Cortex of kidney (tissue), 1 donor: ENCODE measurements at places on chromosomes 3 and 15.

DNA sequence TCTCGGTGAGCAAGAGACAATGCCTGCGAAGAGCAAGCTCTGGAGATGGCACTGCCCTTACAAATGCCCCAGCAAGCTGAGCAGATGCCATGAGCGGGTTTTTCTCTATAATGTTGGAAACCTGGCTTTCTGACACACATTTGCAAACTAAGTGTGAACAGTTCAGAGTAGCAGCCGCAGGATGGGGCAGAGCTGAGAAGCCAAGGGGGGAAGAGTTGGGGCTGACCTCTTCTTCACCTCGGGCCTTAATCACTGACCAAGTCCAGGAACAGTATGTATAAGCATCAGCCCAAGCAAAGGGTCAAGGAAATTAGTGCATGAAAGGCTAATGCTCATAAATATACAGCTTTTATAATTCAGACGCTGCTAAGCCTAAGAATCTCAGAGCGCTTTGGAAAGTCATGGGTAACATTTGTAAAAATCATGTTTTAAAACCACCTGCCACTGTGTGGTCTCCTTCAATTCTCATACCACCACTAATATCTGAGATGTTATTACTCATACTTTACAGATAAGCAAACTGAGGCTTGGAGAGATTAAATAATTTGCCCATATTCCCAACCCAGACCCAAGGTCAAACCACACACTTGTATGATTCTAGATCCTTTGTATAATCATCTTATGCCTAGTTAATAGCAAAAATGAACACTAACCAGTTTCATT is 603.4 kb downstream of the FOXP1 start:
- no peak for DNase-seq

GRCh38 chr3:9808345-9809037 is 1.6 kb upstream of the TTLL3 start:
- DNase-seq, result no peak

GRCh38 chr3:58868097-58868779 is 181.6 kb downstream of the CFAP20DC start:
- no peak for DNase-seq

- no peak for DNase-seq
Measured at GRCh38 chr3:126111126-126111551, 27.2 kb upstream of the SLC41A3 start.
